ENCODE measurements at places on chromosomes 13 and 19.

DNA sequence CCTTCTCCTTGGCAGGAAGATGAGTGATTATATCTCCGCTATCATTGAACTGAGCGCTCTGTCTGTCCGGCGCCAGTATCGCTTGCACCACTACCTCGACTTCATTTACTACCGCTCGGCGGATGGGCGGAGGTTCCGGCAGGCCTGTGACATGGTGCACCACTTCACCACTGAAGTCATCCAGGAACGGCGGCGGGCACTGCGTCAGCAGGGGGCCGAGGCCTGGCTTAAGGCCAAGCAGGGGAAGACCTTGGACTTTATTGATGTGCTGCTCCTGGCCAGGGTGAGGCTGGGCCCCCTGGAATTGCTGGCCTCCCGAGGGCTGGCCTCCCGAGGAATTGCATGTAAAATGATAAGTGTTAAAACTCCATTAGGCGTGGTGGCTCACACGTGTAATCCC, 32.1 kb downstream of the CYP4F22 start:
- no peak for DNase-seq

DNA sequence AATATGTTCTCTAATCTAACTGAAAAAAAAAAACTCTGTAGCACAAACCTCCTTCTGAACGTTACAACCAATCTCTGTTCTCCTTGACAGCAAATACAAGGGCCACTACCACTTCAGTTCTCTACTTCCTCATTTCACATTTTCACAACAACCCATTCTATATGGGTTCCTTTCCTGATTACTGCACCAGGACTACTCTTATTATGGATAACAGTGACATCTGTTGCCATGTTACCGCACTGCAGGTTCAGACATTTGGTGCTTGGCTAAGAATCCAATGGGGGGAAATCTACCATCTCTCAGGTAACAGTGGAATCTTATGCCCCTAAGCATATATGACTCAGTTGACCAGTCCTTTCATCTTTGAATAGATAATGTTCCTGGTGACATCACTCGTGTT, 11.6 kb upstream of the FPR3 start:
- no peak for DNase-seq

DNA sequence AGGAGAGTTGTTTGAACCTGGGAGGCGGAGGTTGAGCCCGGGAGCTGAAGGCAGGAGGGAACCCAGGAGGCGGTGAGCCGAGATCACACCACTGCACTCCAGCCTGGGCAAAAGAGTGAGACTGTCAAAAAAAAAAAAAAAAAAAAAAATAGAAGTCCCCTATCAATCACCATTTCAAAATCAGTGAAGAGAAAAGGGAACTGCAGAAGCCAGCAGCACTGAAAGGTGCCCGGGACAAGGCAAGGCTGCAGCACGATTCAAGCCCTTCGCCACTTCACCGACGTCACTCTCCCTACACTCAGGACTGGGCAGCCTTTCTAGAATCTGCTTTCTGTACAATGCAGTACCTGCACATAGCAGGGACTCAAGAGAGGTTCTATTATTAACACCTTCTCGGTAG, 21.9 kb upstream of the USP12 start:
- no peak for DNase-seq

GRCh38 chr13:112545856-112546255, 42.1 kb downstream of the TUBGCP3 start:
- DNase-seq, result no peak

DNA sequence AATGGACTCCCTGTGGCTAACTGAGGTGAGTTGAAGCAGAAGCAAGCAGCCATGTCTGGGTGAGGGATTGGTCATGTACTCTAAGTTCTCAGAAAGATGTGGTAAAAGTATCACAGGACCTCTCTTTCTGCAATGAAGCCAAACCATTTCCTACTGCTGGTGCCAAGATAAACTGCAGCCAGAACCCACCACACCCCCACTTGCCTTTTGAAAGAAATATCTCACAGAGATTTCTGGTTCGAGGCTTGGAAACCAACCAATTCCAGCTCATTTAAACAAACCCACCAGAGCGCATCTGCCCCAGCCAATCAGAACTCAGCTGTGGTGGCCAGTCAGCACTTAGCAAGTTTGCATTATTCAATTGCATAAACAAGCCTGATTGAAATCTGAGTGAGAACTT, 204.5 kb upstream of the ATXN8OS start:
- DNase-seq, result no peak

- no peak for DNase-seq
Measured at GRCh38 chr19:10231612-10232228, 589 bp upstream of the S1PR2 start.

DNA sequence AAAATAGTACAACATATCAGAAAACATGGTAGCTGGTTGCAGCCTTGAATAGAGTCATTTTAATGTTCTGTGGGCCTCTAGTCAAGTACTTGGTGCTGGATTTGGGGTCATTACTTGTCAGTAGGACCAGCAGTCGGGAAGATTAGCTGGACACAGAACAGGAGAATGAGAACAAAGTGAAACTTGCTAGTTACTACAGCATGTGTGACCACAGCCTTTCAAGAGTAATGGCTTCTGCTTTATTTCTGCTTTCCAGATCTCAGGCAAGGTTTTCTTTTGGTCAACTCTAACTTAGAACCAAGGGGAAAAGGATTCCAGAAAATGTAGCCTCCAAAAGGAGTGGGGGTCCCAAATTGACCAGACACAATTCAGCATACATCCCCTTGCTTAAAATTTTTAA, 17.1 kb upstream of the VWA8 start:
- no peak for DNase-seq

- no peak for DNase-seq
Measured at GRCh38 chr13:110233181-110233950, 73.6 kb downstream of the COL4A1 start.

DNA sequence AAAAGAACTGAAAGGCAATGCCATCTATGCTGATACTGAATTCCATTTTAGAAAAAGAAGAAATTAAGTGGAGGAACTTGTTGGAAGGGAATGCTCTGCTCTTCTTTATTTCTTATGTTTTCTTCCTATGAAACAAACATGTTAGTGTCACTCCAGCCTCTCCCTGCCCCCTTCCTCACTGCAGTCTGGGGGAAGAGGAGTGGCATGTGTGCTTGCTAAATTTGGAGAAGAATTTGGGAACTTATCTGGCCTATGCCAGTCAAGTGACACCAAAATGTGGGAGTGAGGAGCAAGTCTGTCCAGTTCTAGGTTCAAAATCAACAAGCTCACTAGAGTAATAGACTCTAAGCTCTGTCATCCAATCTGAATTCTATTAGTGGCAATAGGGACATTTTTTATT, 214.6 kb downstream of the RBM26 start:
- no peak for DNase-seq

GRCh38 chr13:46211116-46211482, 629 bp upstream of the LRRC63 start:
- DNase-seq, result no peak

DNA sequence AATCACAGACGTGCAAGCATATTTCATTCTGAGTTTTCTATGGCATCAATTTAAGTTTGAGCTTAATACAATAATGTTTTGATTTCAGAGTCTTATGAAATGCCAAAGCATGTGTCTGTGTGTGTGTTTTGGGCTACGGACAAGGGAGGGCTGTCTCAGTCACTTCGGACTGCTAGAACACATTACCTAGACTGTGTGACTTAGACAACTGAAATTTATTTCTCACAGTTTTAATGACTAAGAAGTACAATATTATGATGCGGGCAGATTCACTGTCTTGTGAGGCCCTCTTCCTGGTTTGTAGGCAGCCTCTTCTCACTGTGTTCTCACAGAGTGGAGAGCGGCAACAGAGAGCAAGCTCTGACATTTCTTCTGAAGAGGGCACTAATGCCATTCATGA, 1202.0 kb downstream of the EFNB2 start:
- no peak for DNase-seq

GRCh38 chr13:113084943-113085540, 20.5 kb upstream of the F7 start:
- no peak for DNase-seq

- DNase-seq, result no peak
Measured at GRCh38 chr19:3350014-3350663, 16.2 kb upstream of the NFIC start.

DNA sequence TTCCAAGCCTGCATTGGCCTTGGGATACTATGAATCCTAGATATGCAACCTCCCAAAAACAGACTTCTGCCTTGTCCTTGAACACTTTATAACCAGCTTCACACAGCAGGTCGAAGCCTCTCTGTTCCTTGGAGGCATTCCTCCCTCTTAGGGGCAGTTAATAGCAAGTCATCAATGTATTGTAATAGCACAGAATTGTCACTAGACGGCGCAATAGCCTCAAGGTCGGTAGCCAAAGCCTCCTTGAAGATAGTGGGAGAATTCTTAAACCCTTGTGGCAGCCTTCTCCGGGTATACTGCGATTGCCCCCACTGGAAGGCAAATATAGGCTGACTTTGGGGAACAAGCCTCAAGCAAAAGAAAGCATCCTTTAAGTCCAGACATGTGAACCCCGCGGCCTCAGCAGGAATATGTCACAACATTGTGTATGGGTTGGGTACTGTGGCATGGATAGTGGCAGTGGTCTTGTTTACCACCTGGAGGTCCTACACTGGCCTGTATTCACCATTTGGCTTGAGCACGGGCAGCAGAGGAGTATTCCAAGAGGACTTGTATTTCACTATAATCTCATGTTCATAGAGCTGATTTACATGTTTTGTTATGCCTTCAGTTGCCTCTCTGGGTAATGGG, 61.1 kb downstream of the ZNF431 start:
- DNase-seq, result no peak

GRCh38 chr13:62119739-62120700, 704.4 kb upstream of the PCDH20 start:
- DNase-seq, result no peak

GRCh38 chr13:99955107-99955746, 16.3 kb downstream of the ZIC5 start:
- DNase-seq, result no peak

- DNase-seq, result peak; percentile 71
Measured at GRCh38 chr19:42295831-42296525, 6.0 kb upstream of the PRR19 start.

DNA sequence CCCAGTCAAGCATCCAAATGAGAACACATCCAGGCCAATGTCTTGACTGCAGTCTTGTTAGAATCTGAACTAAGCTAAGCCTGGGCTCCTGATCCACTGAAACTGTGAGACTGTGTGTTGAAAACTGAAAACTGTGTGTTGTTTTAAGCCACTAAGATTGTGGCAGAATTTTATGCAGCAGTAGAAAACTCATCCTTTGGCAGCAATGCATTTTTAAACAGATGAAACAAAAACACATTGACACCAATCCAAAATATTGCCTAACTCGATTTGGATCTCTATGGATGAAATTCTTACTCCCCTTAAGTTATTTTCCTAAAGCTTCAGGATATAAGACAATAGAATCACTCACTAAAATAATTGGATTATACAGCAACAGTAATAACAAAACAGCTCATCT, 202.3 kb upstream of the KLF12 start:
- no peak for DNase-seq

All from substantia nigra (tissue), 51 donors.